AG04450 (cell line): ENCODE measurements at places on chromosomes 4 and X.

GRCh38 chr4:53004497-53005148 lies 142.5 kb downstream of the RASL11B start:
- no peak for DNase-seq

DNA sequence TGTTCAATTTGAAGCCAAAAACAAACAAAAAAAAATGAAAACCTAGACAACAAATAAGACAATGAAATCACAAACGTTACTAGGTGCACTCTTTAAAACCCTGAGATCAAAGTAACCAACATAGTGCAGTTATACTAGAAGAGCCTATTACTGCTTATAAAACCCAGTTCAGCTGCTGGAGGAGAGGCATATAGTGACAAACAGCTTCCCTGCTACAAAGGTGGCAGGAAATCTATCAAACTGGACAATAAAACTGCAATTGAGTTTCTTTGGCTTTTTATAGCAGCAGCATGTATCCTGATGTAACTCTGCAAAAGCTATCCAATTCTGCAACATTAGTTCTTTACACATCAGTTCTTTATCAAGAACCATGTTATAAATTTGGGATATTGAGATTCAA lies 155.6 kb downstream of the LRBA start:
- DNase-seq: no peak

- no peak for DNase-seq
Observed at GRCh38 chr4:157223456-157223855, 2.9 kb downstream of the GRIA2 start.

- DNase-seq: no peak
Observed at GRCh38 chr4:158809611-158810486, 41.0 kb downstream of the FNIP2 start.

GRCh38 chr4:141560056-141560455 lies 76.3 kb upstream of the IL15 start:
- no peak for DNase-seq

- DNase-seq: no peak
Observed at GRCh38 chr4:6892909-6893202, 16.8 kb upstream of the TBC1D14 start.

DNA sequence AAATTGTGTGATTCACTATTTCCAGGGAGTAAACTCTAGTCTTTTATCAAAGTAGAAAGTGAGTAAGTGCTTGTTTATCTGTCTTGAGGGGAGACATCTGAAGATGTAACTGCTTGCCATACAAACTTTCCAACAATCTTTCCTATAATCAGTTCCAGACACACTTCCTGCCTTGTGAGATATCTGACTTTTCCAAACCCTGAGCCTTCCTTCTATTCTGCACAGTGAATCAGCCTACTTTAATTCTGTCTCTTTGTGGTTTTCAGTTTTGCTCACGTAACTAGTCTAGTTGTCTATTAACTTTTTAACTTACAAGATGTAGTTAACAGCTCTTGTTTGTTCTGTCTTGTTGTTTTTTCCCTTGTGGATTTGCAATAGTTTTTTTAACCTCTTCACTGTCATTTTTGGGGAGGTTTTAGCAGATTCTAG lies 947.8 kb downstream of the C4orf33 start:
- DNase-seq: no peak

GRCh38 chrX:42290608-42291007 lies 367.3 kb upstream of the CASK start:
- no peak for DNase-seq

GRCh38 chr4:26634237-26634636 lies 50.4 kb downstream of the TBC1D19 start:
- no peak for DNase-seq

- no peak for DNase-seq
Observed at GRCh38 chr4:78038704-78039103, 18.4 kb upstream of the FRAS1 start.

DNA sequence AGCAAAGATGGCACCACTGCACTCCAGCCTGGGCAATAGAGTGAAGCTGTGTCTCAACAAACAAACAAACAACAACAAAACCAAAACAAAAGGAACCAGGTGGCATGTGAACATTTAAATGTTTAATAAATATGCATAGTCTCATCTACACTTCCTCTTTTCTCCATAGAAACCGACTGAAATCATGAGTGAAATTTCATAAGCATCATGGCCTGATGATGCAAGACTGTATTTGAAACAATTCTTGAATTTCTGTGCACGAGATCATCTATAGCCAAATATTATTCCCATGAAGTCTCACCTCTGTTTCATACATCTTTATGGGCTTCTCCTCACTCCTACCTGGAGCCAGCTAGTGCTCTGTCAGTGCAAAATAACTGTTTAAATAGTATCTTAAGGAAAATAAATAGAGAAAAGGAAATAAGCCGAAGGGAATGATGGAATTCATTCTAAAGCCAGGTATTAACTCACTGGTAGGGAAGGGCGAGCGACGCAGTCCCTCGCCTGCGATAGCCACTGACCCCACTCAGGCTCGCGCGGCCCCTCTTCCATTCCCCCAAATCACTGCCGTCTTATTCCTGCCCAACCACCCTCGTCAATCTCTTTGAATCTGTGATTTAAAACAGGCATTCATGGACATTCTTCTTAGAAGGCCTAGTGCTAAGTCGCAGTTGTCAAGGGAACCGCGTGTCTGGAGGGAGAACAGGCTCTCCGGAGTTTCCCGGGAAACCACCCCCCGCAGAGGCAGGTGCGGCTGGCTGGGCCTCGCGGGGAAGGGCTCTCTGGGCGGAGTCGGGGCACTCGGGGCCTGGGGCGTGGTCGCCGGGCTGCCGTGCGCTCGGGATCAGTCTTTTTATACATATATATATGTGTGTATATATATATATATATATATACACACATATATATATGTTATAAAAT lies 52.4 kb upstream of the TRIM2 start:
- no peak for DNase-seq

GRCh38 chr4:8400632-8401325 lies 39.7 kb downstream of the ACOX3 start:
- DNase-seq: no peak

GRCh38 chrX:23503835-23504539 lies 163.3 kb upstream of the PRDX4 start:
- peak; percentile 2 for DNase-seq

- DNase-seq: peak; percentile 91
Observed at GRCh38 chrX:154369449-154370299, 4.8 kb downstream of the FLNA start.

DNA sequence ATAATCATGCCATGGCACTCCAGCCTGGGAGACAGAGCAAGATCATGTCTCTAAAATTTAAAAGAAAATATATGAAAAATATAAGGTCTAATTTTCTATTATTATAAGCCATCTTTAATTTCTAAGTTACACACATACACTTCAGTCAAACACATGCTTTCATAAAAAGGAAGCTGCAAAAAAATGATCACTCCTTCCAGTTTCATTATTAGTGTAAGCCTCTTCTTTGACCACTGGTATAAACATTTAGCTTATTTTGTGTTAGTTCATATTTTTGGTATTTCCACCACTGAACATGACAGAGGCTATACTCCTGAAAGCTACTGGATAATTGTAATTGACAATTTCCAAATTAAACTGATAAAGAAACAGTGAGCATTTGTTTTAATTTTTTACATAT lies 163.3 kb upstream of the USP38 start:
- no peak for DNase-seq

DNA sequence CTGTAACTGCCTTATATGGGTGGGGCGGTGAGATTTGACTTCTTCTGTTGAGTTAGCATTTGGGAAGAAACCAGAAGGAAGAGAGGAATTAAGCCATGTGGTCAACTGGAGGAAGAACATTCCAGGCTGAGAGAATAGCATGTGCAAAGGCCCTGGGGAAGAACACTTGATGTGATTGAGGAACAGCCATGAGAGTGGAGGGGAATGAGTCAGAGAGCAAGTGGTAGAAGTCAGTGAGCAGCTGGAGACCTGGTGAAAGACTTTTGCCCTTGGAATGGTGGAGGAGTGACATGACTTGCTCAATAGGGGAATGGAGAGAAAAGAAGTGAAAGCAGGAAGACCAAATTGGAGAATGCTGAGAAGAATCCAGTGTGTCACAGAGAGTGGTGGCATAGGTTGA lies 327.8 kb upstream of the HAND2 start:
- DNase-seq: no peak

DNA sequence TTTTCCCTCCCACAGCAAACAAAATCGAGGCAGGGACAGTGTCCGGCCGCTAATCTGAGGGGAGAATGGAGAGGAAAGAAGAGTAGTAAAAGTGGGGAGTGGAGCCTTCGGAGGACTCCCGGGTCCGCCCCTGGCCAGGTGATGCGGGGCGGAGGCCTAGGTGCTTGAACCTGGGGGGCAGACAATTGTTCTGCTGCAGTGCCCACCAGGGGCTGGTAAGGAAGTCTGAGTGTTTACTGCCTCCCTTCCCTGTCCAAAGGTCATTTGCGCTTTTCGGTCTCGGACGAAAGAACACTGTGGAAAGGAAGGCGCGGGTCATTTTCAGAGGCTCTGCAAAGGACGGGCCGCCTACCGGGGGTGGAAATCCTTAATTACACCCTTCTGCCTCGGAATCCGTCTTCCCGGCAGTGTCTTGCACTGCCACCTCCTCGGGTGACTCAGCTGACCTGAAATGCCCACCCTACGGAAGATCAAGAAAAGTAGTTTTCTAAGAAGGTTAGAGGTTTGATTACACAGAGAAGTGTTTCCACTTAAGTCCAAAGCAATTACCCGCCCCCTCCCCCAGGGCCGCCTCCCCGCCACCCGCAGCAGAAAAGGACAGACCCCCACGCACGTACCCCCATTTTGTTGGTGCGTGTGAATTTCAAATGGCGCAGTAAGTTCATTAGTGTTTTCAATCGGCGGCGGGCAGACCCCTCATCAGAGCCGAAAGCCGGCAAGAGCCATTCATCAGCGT lies 99.9 kb upstream of the TENM3 start:
- no peak for DNase-seq

GRCh38 chrX:131778269-131779218 lies 234.7 kb downstream of the OR13H1 start:
- DNase-seq: no peak

- no peak for DNase-seq
Observed at GRCh38 chr4:52956691-52957090, 94.6 kb downstream of the RASL11B start.

GRCh38 chr4:103397541-103397940 lies 199.4 kb upstream of the CENPE start:
- no peak for DNase-seq

DNA sequence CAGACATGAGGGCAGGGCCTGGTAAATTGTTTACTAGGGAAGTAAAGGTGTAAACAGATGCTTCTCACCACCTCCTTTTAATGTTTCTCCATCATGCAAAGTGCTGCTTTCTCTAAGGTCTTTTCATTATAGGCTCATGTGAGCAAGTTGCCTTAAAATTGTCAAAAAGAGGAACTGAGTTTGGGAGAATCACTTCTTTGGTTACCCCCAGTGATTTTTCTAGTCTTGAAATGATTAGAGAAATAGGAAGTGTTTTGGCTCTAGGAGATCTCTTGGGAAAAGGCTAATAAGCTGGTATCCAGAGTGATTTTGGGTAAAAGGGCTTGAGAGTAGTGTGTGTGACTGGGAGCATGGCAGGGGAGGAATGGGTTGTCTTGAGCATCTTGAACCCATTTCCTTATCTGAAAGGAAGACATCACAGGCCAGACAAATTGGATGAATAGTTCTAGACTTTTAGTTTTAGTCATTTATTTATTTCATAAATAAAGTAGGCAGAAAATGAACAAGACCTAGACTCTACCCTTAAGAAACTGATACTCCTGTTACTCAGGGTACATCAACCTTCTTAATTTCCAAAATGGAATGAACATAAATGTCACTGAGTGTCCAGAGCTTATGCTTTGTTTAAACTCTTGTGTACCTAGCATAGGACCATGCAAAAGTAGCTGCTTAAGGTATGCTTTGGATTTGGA lies 14.2 kb downstream of the GRPR start:
- DNase-seq: no peak

- no peak for DNase-seq
Observed at GRCh38 chr4:128355305-128355704, 67.7 kb upstream of the PGRMC2 start.

GRCh38 chr4:40672528-40673522 lies 43.2 kb upstream of the RBM47 start:
- peak; percentile 93 for DNase-seq

GRCh38 chr4:41476310-41476885 lies 61.6 kb upstream of the LIMCH1 start:
- DNase-seq: no peak

- no peak for DNase-seq
Observed at GRCh38 chrX:115719171-115719570, 158.2 kb downstream of the PLS3 start.

DNA sequence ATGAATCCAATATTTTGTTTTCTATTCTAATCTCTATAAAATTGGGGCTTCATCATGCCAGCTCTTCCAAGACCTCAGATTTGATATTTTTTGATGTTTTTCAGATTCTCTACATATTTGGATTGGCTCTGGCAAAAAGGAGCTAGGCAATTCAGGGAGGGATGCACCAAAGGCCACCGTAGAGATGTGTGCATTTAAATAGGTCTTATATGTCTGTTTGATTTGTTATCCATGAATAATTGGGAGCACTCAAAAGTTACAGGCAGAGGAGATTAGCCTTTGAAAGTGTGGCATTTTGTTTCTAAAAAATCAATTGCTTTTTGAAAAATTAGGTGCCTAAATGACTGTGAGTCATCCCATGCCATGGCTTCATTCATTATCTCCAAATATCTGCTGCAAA lies 147.1 kb upstream of the RPS6KA6 start:
- no peak for DNase-seq

- no peak for DNase-seq
Observed at GRCh38 chr4:8207314-8207713, 8.2 kb downstream of the SH3TC1 start.

DNA sequence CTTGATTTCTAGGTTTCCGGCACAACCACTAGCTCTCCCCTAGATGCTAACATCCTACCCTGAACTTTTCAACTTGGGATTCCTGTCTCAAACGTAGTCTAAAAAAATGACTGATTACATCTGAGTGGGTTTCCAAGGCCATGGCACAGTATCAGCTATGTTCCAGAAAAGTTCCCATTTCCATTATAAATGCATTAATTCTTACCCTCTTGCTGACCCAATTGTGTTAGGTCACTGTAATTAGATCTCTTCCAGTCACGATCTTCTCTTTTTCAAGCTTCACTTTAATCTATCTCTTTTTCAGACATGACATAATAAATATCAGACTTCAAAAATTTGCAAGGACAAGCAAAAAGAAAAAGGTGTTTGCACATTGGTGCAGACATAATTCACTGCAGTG lies 50.6 kb upstream of the PDE5A start:
- no peak for DNase-seq
